ENCODE measurements at places on chromosomes 3 and 15.

- no peak for DNase-seq
Observed at GRCh38 chr15:41832875-41833274, 5.0 kb downstream of the JMJD7 start.

DNA sequence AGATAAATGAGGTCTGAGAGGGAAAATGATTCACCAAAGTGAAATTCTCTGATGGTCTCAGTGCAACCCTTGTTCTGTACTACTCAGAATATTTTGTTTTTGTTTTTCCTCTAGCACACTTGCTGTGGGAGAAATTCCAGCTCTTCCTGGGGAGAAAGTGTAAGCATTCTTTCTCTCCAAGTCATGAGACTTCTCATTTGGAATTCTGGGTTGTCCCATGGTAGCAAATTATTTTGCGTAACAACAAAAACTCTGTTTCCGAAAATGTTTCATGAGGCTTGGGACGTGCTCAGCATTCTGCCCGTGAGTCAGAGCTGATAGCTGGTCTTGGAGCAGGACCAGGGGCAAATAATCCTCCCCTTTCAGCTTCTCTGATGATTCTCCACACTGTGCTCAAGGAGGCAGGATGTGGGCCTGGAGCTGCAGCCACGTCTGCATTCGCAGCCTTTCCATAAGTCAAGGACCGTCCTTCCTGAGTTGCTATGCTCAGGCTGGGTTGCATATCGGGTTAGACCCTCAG lies 70.3 kb downstream of the SENP2 start:
- DNase-seq: no peak

- no peak for DNase-seq
Observed at GRCh38 chr15:90560229-90560776, 30.6 kb downstream of the CRTC3 start.

DNA sequence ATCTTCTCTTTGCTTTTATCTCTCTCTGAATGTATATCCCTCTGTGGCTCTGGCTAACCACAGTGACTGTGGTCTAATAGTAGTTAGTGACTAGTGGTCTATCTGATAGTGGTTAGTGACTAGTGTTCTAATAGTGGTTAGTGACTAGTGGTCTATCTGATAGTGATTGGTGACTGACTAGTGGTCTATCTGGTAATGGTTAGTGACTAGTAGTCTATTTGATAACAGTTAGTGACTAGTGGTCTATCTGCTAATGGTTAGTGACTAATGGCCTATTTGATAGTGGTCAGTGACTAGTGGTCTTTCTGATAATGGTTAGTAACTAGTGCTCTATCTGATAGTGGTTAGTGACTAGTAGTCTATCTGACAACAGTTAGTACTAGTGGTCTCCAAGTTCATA lies 110.5 kb downstream of the MDFIC2 start:
- no peak for DNase-seq

DNA sequence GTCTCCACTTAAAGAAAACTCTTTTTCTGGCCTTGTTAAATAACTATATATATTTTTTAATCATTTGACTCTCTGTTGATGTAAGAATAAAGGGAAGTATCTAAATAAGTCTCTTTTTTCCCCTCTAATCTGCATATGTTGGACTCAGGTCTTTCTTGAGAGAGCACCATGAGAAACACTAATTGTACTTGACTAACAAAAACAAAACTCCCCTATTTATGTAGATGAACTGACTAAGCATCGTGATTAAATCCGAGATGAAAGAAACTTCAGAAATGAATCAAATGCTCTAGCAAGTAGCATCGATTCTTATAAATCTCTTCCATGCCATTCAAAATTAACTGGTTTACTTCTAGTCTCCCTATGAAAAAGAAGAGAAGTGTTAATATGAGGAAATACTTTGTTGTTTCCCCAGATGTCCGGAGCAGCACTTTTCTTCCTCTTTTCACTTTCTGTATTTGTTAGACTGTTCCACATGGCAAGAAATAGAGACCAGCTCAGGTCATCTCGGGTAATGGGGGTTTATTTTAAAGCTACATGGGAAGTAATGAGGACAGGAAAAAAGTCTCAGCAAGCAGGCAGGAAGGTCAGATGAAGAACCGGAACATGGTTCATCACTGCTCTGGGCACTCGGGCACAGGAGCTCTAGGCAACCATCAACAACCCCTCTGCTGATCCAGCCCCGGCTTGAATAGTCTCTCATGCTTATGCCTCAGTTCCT lies 288.3 kb downstream of the CNTN6 start:
- no peak for DNase-seq

DNA sequence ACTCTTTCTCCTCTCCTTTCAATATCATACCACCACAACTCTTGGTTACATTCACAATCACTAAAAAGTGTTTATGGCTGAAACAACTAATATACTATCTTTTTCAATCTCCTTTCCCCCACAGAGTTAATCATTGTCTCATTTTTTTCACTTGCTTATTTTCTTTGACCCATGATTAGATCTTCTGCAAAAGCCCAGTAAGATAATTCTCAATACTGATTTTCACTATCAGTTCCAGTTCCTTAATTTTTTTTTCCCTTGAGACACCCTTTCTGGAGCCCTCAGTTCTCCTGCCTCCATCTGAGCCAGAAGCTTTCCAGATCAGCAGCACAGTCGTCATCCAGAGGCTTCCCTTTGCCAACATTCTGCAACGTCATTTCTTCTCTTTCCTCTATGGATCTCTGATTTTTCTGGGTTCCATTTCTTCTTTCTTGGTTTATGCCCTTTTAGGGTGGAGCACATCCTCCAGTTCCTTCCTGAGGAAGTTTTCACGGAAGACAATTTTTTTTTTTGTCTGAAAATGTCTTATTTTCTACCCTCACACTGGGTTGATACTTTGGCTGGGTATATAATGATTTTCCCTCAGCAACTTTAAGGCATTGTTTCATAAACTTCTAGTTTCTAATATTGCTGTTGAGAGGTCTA lies 88.7 kb upstream of the C15orf39 start:
- no peak for DNase-seq

DNA sequence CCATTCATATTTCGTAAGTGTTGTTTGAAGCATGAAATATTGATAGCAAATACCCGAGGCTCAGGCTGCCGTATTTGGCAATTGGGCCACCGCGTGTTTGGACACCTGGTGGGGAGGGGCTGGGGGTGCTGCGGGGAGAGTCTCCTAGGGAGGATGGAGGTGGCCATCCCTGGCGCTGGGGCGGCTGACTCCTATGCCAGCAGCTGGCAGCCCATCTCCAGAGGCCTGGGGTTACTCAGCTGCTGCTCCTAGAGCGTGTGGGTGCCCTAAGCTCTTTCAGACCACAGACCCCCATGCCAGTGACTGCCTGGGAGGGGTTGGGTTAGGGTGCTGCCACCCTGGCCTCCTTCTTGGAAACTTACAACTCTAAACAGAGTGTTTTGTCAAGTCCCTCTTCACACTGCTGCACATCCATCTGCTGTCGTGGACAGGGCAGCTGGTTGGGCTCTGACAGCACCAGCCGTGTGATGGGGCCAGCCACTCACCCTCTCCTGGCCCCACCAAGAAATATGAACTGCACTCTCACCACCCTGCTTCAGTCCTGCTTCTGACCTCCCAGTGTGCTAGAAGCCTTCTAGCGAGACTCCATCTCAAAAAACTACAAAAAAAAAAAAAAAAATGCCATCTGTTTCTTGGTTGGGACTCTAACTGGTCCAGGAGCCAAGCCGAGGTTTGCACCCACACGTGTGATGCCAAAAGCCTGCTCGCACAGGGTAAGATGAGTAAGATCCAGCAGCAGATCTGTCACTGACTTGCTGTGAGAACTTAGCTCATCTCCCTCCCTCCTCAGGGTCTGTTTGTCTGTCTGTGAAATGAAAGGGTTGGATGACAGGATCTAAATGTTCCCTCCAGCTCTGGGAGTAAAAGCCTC lies 156.2 kb downstream of the MEGF11 start:
- DNase-seq: no peak

- no peak for DNase-seq
Observed at GRCh38 chr3:13296662-13297061, 123.5 kb downstream of the NUP210 start.

GRCh38 chr3:31936420-31937060 lies 44.5 kb downstream of the OSBPL10 start:
- no peak for DNase-seq

GRCh38 chr3:126358038-126358815 lies 1.0 kb upstream of the KLF15 start:
- no peak for DNase-seq
